GM12878 (cell line): ENCODE measurements at places on chromosomes 3 and 15.

DNA sequence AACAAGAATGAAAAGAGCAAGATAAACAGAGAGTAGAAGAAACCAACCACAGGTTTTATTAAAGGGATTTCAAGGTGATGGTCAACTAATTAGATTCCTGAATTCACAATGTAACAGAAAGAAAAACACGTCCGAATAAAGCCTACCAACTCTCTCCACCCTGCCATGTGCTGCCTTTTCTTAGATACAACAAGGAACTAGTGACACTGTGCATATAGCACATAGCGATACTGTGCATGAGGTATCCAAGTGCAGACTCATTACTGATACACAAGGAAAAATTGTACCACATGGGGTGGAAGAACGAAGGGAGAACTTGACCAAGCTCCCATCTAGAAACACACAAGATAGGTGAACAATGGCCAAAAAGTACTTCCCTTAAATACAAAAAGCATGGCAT lies 154.6 kb downstream of the MAGI1 start:
- DNase-seq = no peak

GRCh38 chr3:56294286-56294685 lies 174.0 kb downstream of the ERC2 start:
- no peak for DNase-seq

DNA sequence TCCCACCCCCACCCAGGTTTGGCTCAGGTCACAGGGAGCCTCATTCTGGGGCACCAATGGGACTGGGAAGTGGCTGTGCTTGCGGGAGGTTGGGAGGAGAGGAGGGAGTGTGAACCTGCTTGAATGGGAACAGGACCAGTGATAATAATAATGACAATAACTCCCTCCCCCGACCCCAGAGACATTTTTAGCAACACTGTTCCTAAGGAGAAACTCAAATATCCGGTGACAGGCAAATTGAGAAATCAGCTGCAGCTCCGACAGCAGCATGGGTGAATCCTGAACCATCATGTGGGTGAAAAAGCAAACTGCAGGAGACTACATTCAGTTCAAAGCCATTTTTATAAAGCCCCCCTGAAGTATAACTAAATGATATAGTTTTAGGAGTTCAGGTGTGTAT lies 11.6 kb upstream of the RPL29 start:
- DNase-seq = no peak

- DNase-seq = no peak
Measured at GRCh38 chr3:139460076-139460475, 16.2 kb downstream of the RBP2 start.

- DNase-seq = no peak
Measured at GRCh38 chr15:37789881-37790280, 144.6 kb upstream of the TMCO5A start.

GRCh38 chr3:90062631-90063200 lies 955.3 kb downstream of the EPHA3 start:
- DNase-seq = no peak

DNA sequence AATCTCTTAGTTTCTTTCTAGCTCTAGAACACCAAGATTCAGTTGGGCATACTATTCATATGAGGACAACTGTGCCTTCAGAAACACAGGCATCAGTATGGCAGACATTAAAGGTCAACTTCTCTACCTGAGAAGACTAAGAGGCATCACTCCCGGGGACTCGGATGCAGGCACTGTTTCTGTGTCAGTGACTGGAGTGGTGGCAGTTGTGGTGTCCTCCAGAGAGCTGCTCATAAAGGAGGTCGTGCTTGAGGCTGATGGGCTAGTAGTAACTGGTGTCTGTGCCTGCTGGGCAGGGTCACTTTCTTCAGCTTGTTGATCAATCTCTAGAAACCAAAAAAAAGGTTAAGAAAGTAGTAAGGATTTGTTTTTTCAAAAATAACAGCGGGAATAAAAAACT lies 75.2 kb downstream of the FBXL22 start:
- no peak for DNase-seq

- DNase-seq = no peak
Measured at GRCh38 chr3:22326305-22326704, 575.3 kb upstream of the ZNF385D start.

DNA sequence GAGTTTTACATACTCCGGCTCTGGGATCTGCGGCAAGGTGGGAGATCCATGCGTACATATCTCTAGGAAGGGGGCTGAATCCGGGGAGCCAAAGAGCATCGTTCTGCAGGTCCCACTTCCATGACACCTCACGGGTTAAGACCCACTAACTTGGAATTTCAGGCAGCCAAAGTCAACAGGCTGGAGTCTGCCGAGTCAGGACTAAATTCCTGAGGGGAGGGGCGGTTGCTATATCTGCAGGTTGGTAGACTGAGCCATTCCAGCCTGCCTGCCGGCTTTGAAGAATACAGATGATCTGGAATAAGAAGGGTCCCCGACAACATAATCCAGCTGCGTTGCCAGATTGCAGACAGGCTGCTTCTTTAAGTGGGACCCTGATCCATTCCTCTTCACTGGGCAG lies 65.4 kb upstream of the PEX5L start:
- DNase-seq = no peak

DNA sequence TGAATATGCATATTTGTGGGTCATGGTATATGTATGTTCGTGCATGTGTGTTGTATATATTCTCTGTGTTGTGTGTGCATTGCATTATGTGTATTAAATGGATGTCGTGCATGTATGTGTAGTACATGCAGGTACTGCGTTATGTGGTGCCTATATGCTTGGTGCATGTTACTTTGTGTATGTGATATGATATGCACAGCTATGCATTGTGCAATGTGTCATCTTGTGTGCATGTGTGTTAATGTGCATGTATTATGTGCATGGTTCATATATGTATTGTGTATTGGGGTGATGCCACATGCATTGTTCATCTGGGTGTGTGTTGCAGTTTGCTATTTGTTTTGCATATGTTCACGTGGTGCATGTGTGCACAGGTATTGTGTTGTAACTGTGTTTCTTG lies 2.9 kb downstream of the GALNT15 start:
- DNase-seq = no peak

DNA sequence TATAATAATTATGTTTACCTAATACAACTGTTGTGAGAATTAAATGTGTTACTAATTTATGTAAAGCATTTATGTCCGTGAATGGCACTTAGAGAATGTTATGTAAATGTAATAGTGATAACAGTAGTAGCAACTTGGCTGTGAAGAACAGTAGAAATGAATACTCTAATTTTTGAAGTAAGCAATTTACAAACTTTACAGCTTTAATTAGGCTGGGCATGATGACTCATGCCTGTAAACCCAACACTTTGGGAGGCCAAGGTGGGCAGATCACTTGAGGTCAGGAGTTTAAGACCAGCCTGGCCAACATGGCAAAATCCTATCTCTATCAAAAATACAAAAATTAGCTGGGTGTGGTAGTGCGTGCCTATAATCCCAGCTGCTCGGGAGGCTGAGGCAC lies 33.9 kb upstream of the IREB2 start:
- no peak for DNase-seq

GRCh38 chr3:47910777-47911440 lies 105.3 kb downstream of the MAP4 start:
- DNase-seq = no peak

GRCh38 chr3:152288681-152289080 lies 20.0 kb downstream of the MBNL1 start:
- no peak for DNase-seq

GRCh38 chr3:14672588-14672987 lies 2.4 kb upstream of the C3orf20 start:
- no peak for DNase-seq

GRCh38 chr3:42539871-42540714 lies 37.6 kb downstream of the VIPR1 start:
- no peak for DNase-seq

GRCh38 chr15:64038878-64039610 lies 7.2 kb downstream of the DAPK2 start:
- no peak for DNase-seq

DNA sequence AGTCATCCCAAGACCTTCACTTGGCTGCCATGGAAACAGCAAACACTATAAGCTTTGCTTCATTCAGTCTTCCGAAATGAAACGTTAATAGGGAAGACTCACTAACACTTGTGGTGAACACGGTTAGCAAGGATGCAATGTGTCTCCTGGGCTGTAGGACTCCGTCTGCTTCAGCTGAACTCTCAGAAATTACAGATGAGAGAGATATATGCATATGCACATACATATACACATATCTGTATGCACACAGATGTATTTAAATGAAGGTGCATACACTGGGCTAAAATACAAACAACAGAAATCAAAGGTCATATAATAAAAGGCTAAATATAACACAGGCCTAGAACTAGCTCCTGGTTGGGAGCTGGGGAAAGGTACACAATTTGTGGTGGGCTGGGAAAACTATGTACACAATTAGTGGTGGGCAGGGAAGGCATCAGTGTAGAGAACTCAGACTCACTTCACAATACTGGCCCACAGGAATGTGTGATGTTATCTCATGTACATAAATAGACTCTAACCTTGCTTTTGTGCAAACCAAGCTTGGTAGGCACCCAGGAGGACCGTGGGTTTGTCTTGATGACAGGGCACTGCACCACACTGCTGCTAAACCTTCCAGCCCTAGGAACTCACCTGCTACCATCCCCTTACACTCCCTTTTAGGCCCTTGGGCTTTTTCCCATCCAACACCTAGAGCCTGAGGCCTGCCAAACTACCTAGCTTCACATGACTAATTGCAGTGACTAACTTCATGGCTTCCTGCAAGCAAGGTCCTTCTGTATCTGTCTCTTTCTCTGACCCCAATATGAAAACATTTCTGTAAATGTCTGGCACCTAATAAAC lies 873.1 kb downstream of the NSUN3 start:
- DNase-seq = no peak

- no peak for DNase-seq
Measured at GRCh38 chr3:20039765-20040547, at the start of gene KAT2B. Gene KAT2B (plus strand): TSS chr3:20040446. CDS start chr3:20040478, 32 bp downstream.

GRCh38 chr3:189169728-189170127 lies 2.0 kb upstream of the TPRG1 start:
- DNase-seq = no peak

DNA sequence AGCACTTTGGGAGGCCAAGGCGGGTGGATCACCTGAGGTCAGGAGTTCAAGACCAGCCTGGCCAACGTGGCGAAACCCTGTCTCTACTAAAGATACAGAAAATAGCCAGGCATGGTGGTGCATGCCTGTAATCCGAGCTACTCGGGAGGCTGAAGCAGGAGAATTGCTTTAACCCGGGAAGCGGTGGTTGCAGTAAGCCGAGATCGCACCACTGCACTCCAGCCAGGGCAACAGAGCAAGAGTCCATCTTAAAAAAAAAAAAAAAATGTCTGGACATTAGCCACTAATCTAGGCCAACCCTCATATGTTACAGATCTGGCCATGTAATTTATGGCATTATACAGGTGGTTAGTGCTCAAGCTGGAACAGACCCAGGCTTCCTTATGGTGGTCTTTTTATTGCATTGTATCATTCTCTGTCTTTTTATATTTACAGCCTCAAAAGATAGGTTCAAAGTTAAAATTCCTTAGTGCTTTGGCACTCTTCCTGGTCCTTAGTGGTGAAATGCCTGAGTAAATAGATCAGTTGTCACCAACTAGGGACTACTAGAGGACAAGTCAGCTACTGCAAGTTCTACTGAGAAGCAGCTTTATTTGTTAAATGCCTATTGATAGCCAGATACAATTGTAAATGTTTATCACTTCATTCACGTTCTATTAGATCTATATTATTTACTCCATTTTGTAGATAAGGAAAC lies 16.0 kb downstream of the STARD9 start:
- no peak for DNase-seq

DNA sequence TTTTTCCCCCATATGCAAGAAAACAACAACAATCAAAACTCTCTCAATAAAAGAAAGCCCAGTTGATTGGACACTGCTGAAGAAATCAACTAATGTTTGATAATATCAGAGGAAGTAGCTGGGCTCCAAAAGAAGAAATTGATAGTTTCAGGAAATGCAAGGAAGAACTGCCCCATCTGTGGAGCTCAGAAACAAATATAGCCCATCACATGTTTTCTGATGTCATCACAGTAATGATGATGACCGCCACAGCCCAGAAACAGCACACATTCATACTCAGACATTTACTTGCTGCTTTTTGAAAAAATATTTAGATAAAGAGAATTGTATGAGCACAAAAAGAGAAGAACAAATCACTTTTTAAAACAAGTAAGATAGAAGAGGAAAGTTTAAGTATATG lies 67.6 kb downstream of the GOLIM4 start:
- DNase-seq = no peak

- no peak for DNase-seq
Measured at GRCh38 chr3:146496251-146496650, 26.9 kb upstream of the PLSCR2 start.

- no peak for DNase-seq
Measured at GRCh38 chr15:34904527-34904926, 65.0 kb downstream of the AQR start.

DNA sequence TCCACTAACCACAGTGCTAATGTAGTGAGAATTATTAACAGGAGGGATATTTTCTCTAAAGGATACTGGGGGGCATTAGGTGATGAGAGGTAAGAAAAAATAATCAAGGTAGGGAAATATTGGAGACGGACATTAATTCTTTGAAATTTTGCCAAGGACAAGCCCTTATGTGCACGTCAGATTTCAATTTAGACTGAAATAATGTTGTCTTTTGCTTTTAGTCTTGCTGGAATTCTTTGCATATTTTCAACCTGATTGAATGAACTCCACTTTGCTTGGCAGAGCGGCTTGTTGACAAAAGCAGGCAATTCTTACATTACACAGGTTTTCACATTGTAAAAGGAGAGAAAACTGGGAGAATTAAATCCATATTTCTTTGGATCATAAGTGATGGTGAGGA lies 25.0 kb upstream of the C3orf52 start:
- no peak for DNase-seq

GRCh38 chr15:82852941-82853561 lies 43.6 kb downstream of the WHAMM start:
- DNase-seq = no peak

GRCh38 chr15:88243895-88244787 lies 12.4 kb downstream of the NTRK3 start:
- DNase-seq = no peak

DNA sequence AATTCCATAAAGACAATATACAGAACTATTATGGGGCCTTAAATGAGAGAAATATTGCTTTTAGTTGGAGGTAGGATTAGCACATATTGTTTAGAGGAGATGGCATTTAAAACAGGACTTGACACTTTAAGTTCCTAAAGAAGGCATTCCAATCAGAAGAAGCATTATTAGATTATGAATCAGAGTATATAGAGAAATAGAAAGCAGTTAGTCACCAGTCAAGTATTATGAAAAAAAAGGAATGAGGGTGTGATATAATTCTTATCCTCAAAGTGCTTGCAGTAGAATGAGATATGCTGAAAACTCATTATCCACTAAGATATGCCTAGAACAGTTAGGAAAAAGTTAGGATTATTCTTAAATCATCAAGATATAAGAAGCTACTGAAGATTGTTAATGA lies 456.2 kb downstream of the ZNF385D start:
- DNase-seq = no peak
